ENCODE measurements at places on chromosomes 4 and X.

- no peak for DNase-seq
These were observed 4.1 kb downstream of the TDO2 start for GRCh38 chr4:155907556-155907955.

GRCh38 chrX:133697656-133698055 is 282.4 kb upstream of the GPC4 start:
- no peak for DNase-seq

- no peak for DNase-seq
These were observed 32.7 kb downstream of the ACE2 start for GRCh38 chrX:15567886-15568616.

- no peak for DNase-seq
These were observed 16.3 kb upstream of the NEIL3 start for GRCh38 chr4:177293208-177294033.

GRCh38 chrX:108439961-108440696 is 491 bp downstream of the COL4A5 start:
- no peak for DNase-seq
